ENCODE measurements at places on chromosomes 7 and 10.

DNA sequence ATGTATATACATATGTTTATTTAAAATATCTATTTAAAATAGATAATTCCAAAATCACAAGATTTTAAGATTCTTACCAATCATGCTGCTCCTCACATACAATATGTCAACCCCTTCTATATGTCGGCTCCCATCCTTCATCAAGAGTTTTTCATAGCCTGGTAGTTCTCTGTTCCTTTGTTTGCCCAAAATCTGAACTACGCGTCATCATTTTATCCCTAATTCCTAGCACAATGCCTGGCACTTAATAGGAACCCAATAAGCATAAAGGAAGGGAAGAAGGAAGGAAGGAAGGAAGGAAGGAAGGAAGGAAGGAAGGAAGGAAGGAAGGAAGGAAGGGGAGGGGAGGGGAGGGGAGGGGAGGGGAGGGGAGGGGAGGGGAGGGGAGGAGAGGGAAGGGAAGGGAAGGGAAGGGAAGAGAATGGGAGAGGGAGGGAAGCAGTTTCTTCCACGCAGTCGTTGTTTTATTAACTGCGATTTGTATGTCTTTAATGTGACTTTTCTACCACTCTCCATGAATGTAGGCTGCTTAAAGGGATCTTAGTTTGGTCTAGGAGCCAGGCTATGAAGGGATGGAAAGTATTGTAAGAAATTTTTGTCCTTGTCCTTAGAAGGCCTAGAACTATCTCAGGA lies 83.3 kb upstream of the PCGF5 start:
- DNase-seq = no peak

- DNase-seq = no peak
Measured at GRCh38 chr10:53434413-53434812, 661.8 kb upstream of the MBL2 start.

GRCh38 chr7:18653381-18654155 lies 158.0 kb downstream of the HDAC9 start:
- DNase-seq = no peak

DNA sequence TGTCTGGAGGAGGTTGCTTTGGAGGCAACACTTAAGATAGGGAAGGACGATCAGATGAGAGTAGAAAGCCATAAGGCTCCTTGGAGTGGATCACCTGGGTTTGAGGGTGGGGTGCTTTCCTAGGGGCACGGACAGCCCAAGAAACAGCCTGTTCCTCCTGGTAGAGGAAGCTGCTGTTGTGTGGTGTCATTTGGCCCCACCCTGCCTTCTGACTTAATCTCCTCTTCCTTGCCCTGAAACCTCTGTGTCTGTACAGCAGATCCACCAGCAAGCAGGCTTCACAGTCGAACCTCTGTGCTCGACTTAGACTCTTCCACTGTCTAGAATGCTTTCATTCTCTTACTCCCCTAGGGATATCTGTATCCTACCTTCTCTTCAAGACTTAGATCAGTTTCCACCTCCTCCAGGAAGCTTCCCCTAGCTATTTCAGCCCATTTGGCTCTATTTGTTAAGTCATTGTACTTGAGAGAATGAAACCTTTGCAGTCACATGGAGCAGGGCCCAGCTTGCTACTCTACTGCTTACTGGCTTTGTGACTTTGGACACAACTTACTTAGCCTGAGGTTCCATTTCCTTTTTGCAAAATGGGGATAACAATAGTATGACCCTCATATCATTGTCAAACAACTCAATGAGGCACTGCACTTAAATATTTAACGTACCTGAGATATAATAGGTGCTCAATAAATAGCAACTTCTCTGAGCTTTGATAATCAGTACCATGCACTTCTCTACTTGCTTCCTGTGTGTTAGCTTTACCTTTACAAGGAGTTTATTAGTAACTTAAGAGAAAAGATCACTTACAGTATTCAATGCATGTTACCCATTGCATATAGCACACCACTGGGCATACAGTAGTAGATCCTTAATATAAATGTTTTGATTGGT lies 5.0 kb downstream of the MXI1 start:
- no peak for DNase-seq

- DNase-seq = no peak
Measured at GRCh38 chr7:116810267-116811116, 51.9 kb upstream of the CAPZA2 start.

DNA sequence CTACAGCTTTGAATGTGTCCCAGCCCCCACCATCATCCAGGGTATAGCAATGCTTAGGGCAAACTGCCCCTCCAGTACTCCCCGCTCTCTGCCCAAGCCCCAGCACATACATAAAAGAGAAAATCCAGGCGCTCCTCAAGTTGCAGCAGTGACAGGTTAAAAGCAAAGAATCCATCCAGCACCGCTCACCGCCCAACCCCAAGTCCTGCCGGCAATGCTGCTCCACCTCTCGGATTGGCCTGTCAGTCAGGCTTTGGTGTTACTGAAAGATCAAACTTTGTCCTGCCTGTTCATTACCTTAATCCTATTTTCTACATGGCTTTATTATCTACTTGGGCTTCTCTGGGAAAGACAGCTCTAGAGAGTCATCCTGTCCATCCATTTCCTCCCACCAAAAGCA lies 31.9 kb downstream of the DPCD start:
- DNase-seq = no peak

Data from NCI-H2029 treated with DMSO at 0.1 percent for 48 hours (cell line).